ENCODE measurements at places on chromosomes 12 and 14. TPM values are rescaled to one million over a fixed set of nuclear protein-coding genes. Genes with fewer than 3 reads are reported as not detected.

GRCh38 chr12:66709893-66710292, 31.0 kb upstream of the GRIP1 start:
- no peak for DNase-seq

DNA sequence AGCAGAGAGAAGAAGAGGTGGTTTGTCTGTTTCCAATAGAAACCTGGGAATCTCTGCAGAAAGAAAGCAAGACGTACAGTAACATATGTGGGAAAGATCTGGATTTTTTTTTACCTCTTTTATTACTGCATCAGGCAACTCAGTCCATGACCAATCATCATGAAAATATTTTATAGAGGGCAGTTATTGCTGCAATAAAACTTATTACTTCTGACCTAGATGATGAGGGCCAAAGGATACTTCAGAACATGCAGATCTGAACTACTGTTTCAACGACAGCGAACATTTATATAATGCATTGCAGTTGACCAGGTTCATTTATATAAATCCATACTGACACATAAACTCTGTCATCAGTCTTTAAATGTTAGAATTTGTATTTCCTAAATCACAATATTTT, 67.7 kb downstream of the STAB2 start:
- no peak for DNase-seq

GRCh38 chr12:82896277-82896676, 209.6 kb downstream of the TMTC2 start:
- no peak for DNase-seq

DNA sequence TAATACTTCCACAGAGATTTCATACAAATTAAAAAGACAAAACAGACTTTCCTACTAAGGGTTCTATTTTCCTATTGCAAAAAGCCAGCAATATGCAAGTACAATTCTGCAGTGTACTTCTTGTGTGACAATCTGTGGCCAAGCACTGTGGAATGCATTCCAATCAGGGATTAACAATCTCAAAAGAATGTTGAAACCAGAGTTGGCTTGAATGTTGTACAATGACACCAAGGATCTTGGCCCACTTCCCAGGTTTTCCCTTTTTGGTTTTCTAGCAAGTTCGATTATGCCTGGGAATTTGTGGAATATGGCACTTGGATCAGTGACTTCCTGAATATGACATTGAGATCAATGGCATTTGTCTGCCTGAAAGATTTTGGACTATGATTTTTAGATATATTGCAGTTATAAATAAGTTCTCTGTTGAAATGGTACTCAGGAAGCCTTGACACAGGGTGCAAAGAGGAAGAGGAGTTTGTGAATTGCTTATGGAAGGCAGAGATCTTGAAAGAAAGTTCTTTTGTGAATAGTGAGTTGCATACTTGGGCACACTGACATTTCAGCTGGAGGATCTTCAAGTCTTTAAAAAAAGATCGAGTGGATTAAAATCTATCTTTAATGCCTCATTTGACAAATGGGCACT, 81.4 kb upstream of the FERMT2 start:
- no peak for DNase-seq

The PLXNC1 gene
- 4.4 TPM for total RNA-seq

The MYL2 gene
- total RNA-seq = 22,131 TPM

The CSRP2 gene
- total RNA-seq = 54.1 TPM
